ENCODE measurements at places on chromosomes 4 and X.

GRCh38 chr4:99722006-99722405 lies 64.4 kb upstream of the C4orf54 start:
- no peak for DNase-seq

GRCh38 chr4:146224326-146224966 lies 10.1 kb downstream of the REELD1 start:
- DNase-seq, result no peak

GRCh38 chr4:89653012-89653411 lies 183.9 kb downstream of the SNCA start:
- no peak for DNase-seq

GRCh38 chr4:60384516-60384915 lies 815.6 kb upstream of the ADGRL3 start:
- DNase-seq, result no peak

DNA sequence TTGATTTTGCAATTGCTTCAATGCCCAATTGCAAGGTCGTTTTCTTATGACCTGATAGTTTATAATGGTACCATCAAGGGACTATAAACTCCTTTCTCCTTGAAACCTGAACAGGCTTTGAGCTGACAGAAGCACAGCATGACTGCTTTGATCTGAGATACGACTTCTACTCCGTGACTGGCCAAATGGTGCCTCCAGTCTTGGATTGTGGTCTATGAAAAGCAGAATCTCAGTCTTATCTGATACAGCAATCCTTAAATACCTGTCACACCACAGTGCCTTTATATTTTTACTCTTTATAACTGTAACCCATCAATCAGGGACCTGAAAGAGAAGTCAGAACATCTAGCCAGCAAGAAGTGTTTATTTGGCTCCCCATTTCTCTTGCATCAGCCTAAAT lies 93.1 kb downstream of the DOCK11 start:
- no peak for DNase-seq

- no peak for DNase-seq
Measured at GRCh38 chrX:40459571-40460158, 121.1 kb upstream of the ATP6AP2 start.

- DNase-seq, result peak; percentile 85
Measured at GRCh38 chr4:98658287-98659105, at the start of gene TSPAN5. TSPAN5 (minus strand) TSS chr4:98658611.

DNA sequence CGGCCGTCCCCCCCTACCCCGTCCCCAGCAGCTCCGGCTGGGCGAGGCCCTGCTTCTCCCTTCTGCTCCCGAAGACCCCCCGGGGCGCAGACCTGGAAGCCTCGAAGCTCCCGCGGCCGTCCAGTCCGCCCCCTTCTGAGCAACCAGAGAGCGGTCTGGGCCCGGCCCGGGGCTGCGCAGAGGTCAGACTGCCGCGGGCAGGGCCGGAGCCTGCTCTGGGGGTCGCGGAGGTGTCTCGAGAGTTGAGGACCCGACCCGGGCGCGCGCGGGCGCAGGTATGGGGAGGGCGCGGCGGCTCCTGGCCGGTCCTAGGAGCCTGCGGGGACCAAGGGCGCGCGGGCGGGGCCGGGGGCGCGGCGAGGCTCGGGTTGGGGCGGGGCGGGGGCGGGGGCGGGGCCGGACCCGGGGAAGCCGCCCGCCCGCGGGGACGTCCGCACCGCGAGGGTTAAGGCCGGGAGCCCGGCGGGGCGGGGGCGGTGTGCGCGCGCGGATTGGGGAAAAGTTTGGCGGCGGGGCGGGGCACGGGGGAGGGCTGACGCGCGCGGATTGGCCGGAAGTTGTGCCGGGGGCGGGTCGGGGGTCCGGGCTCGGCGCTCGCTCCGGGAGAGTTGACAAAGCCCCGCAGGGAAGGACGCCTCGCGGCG lies at the start of gene FGFRL1:
TSS of gene FGFRL1 (plus strand) at position 605 of the 644 bp plus-strand sequence. CDS start 860 bp downstream, outside the sequence.
- DNase-seq, result peak; percentile 97

- DNase-seq, result no peak
Measured at GRCh38 chrX:9656277-9656676, 109.4 kb downstream of the GPR143 start.

- no peak for DNase-seq
Measured at GRCh38 chrX:13699183-13699826, 10.4 kb downstream of the RAB9A start.

GRCh38 chr4:163911891-163912290 lies 417.4 kb downstream of the TMA16 start:
- no peak for DNase-seq

DNA sequence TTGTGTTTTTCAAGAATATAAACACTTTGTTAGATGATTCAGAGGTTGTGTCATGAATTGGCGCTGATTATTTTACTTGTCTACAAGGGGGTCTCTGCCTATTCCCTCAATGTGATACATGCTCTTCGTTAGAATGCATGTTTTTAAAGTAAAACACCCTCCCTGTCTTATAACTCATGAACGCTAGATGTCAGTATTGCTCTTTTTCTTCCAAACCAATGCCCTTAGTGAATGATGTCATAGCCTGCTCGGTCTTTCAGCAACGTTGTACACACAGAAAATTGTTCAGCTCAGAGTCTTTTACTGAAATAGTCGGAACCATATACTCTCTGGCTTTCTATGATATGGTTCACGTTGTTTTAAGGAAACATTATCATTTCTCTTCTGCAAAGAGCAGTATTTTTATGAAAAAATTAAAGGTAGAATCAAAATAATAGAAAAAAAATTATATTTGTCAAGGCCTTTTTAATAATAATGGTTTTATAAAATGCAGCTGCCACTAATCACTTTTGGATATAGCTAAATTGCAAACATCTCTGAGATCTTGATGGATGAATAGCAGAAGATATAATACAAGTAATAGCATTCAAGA lies 292.9 kb downstream of the TLL1 start:
- DNase-seq, result no peak

- DNase-seq, result no peak
Measured at GRCh38 chr4:140854168-140854567, 98.0 kb upstream of the TBC1D9 start.

DNA sequence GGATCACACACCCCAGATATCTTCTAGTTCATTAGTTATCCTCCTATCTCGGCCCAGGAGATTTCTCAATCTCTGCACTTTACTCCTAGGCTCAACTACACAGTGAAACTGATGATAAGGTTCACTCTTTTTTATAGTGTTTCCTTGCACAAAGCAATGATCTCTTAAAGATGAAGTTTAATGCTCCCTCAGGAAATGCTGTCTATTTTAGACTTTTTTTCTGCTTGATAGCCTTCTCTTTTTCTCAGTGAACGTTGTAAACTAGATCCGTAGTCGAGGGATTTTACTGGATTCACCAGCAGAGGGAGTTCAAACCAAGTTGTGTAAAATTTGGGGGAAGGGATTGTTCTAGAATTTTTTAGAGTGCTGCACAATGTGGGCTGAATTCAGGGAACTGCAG lies 269.6 kb downstream of the GBA3 start:
- DNase-seq, result no peak

Data from CD4-positive, alpha-beta T cell (primary cell).